ENCODE measurements at places on chromosomes 6 and 20.

DNA sequence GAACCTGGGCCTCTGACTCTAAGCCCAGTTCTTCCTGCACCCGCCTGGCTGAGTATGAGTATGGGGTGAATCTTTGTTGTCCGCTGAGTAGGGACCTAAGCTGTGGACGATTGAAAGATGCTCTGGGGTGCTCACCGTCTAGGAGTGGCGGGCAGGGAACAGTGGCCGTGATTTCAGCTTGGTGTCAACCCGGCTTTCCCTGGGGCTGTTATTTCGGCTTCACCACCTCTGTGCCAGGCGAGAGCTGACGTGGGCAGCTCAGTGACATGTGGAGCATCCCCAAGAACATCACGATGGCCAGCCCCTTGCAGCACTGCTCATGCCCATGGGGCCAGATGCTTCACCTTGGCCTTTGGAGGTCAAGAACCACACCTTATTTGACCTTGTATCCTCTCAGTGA lies 102.6 kb downstream of the TOX2 start:
- no peak for DNase-seq

DNA sequence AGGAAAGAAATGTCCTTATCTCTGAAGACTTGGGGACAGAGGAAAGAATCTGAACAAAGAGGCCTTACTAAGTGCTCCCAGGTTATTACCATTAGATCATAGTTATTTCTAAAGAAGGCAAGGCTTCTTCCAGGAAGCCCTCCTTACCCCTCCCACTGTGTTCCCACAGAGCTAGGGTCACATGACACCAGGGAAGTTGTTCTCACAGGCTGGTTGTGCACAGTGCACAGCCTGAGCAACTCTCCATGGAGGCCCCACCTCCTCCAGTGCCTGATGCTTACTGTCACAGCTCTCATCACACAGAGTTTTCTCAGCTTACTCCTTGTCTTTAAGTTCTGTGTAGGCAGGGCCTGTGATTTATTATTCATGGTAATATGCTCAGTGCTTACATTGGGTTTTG lies 68.9 kb upstream of the SCGN start:
- DNase-seq = no peak

DNA sequence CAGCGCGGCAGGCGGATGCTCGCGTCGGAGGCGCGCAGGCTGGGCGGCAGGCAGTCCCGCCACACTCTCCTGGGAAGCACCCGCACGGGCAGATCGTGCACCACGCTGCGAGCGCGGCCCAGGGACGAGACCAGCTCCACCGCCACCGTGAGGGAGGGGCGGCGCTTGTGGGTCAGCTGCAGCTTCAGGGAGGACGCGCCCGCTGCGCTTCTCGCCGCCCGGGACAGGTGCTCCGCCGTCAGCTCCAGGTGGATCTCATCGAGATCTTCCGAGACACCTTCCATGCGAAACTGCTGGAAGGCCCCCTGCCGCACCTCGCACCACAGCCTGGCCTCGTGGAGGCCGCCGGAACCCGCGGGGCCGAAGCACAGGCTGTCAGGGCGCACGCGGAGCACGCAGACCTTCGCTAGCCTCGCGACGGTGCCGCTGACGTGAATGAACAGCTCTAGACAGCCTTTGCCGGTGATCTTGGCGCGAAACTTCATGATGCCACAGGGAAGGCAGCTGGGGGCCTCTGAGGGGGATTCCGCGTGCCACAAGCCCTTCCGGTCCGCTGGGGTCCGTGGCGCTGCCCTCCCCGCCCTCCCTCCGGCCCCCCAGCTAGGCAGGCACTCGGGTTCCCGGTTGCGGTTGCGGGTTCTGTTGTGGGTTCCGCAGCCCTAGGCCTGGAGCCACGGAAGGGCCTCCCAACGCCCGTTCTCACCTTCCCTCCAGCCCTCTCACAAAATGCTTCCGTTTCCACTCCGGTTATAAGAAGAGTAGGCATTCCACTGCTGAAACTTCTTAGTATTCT lies at the start of gene HUS1B:
Gene HUS1B, minus strand, starts transcription at position 641 of the 793 bp plus-strand sequence. Its CDS starts 156 bp downstream, at position 485.
- no peak for DNase-seq

DNA sequence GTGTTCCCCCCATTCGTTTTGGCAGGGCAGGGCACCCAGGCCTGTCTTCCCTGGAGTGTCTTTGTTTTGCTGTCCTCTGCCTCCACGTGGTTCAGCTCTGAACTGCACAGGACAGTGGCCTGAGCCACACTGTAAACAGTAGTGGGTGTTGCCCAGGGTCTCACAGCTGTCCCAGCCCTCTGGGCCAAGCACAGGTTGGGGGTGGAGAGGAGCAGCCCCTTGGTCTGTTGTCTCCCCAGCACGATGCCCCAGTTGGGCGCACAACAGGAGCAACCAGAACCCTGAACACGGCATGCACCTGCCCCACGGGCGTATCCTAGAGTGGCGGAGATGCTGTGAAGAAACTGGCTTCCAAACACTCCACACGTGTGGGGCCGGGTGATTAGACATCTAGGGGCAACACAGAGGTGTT lies 14.4 kb downstream of the CCDC167 start:
- DNase-seq = no peak

DNA sequence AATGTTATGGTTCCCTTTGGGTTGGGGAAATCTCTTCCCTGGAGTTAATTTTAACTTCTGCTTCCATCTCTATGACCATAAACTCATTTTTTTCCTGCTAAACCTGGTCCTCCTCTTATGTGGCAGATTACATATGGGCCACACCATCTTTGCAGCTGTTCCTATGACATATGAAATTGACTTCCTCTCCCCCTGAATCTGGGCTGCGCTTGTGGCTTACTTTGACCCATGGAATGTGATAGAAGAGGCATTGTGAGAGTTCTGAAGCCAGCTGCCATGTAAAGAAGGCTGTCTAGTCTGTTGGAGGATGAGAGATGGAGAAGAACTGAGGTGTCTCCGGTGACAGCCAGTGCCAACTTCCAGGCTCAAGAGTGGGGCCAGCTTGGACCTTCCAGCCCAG lies 100.1 kb downstream of the CDC5L start:
- DNase-seq = no peak

Measured in NCI-H1105 (cell line).